Caudate nucleus (tissue), 63 donors: ENCODE measurements at places on chromosomes 16 and 17.

DNA sequence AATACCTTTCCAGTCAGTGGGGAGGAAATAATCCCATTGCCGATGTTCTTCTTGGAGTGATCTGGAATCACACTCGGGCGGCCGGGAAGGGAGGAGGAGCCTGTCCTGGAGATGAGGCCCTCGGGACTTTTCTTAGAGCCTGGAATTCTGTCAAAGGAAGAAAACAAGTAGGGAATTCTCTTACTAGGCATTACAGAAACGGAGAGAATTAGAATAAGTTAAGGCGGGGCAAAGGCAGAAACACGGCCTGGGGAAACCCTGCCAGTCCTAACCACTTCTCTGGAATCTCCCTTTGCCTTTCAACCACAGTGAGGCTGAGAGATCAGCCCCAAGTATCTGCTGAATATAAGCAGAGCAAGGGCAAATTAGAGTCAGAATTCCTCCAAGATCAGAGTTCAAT is 27.8 kb downstream of the USP36 start:
- no peak for DNase-seq

DNA sequence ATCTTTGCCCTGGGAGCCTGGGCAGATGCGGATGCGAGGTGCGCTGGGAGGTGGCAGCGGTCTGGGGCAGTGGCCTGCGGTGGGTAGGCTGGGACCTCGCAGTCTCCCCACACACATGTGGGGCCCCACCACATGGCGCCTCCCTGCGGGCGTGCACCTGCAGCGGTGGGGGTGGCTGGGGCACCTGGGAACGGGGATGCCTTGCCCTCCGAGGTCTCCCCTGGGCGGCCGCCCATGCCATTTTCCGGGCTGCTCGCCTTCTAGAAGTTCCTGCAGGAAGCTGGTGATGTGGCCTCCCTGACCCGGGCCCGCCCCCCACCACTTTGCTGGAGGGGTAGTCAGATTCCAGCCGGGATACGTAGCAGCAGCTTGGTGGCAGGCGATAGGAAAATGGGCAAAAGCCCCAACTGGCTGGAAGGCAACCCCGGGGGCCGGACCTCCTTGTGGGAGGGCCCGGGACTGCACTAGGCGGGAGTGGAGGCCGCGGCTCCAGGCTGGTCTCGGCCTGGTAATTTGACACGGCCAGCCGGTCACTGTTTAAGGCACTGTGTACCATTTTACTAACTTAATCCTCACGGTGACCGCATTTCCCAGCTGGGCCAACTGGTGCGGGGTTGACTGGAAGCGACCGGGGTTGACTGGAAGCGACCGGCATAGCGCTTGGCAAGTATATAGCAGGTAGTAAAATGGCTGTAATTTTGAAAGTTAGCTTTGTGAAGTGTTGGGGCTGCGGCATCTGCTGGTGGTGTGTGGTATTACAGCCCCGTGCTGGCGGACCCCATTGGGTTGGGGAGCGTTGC is 38.5 kb downstream of the IGF2BP1 start:
- no peak for DNase-seq

DNA sequence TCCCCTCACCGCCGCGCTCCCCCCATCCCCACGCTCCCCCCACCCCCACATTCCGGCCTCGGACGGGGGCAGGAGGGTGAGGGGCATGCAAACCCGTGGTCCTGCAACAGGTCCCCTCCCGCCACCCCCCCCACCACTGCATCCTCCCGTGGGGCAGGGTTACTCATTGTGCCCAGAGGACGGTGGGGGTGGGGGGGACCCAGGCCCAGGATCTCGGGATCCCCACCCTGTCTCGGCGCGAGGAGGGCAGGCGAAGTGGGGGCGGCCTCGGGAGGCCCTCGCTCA is 8.5 kb downstream of the SLC22A31 start:
- DNase-seq, result no peak

GRCh38 chr16:50166511-50167500 is 13.7 kb downstream of the TENT4B start:
- no peak for DNase-seq

- DNase-seq, result no peak
Observed at GRCh38 chr17:50063561-50064252, 7.8 kb downstream of the ITGA3 start.

GRCh38 chr16:3518292-3518985 is 17.6 kb downstream of the CLUAP1 start:
- no peak for DNase-seq

- no peak for DNase-seq
Observed at GRCh38 chr17:2338315-2338657, 985 bp downstream of the SGSM2 start.

DNA sequence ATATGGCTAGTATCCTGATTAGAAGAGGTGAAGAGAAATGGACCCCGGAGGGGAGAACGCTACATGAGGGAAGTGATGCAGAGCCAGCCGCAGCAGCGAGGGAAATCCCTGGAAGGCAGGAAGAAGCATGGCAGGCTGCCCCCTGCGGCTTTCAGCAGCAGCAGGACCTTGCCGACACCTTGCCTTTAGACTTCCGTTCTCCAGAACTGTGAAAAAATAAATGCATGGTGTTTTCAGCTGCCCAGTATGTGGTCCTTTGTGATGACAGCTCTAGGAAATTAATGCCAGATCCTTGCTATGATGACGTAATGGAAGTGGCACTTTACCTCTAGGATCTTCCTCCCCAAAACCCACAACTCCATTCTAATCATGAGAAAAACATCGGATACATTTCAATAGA is 9.7 kb upstream of the ZFP1 start:
- DNase-seq, result no peak

DNA sequence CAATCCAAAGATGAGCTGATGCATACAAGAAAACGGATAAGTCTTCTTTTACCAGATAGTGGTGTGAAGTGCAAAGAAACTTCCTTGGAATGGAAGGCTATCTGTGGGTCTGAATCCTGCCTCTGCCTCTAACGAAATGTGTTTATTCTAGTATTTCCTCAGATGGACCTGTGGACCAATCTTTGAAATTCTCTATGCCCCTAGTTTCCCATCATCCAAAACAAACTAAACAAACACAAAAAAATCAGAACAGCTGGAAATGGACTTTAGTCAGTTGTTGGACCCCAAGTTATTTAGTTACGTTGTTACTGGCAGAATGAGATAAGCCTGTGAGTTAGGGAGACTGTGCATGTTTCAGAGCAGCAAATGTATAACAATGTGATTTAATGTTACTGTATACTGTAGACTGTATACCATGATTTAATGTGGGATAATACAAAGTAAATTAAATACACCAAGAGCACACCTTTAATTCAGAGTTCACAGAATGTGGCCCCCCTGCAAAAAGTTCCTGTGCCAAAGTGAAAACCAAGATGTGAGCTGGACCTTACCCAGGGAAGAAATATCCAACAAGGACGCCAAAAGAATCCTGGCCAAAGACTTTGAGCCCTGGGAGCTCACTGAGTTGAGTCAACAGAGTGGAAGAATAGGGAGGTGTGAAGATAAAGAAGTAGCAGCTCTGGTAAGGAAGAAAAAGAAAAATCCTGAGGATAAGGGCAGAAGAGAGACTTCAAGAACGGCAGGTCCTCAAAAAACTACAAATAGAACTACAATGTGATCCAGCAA is 255.2 kb downstream of the CNTNAP4 start:
- DNase-seq, result no peak

GRCh38 chr17:2388020-2388682 is 12.7 kb downstream of the MNT start:
- DNase-seq, result no peak

DNA sequence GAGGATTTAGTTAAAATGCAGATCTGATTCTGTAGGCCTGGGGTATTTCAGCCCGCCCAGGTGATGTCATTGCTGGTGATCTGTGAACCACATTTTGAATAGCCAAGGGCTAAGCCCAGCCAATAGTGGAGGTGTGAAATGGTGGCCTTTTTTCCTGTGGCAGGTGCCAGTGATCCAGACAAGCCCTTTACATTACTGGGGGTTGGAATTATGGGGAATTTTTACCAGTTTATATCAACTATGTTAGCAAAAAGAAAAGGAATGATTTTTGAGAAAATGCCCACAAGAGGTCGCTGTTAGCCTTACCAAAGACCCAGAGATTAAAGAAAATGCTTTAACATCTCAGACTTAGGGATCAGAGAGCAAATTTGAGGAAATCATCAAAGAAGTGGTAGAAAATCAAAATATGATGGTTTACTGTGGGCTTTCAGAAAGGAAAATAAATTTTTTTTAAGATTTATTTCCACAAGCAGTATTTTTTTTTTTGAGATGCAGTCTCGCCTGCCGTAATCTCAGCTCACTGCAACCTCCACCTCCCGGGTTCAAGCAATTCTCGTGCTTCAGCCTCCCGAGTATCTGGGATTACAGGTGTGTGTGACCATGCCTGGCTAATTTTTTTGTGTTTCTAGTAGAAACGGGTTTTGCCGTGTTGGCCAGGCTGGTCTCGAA is 3.9 kb downstream of the VPS35L start:
- DNase-seq, result peak; percentile 28

- no peak for DNase-seq
Observed at GRCh38 chr17:50364715-50365114, 8.3 kb downstream of the MRPL27 start.

DNA sequence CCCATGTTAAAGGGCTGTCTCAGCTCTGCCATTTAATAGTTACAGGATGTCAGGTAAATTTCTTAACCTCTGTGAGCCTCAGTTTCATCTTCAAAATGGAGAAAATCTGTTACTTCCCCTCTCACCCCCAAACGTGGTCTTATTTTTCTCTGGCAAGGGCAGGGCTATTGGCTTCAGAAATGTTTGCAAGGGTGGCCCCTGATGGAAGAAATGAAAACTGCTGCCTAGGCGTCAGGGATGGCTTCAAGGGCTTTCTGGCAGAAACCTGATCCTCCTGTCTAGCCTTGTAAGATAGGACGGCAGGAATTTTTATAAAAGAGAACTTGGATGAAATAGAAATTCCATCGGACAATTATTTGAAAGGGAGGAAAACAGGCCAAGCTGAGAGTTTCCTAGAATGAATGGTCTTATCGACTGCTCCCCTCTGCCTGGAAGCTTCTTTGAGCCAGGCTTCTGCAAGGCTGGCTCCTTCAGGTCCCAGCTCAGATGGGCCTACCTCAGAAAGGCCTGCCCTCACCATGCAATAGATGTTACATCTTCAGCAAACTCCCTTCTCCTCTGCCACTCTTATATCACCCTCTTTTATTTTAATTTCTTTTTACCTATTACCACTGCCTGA is 43.0 kb upstream of the TANGO6 start:
- DNase-seq, result peak; percentile 13

- DNase-seq, result no peak
Observed at GRCh38 chr16:49596068-49596467, 222.5 kb downstream of the C16orf78 start.

DNA sequence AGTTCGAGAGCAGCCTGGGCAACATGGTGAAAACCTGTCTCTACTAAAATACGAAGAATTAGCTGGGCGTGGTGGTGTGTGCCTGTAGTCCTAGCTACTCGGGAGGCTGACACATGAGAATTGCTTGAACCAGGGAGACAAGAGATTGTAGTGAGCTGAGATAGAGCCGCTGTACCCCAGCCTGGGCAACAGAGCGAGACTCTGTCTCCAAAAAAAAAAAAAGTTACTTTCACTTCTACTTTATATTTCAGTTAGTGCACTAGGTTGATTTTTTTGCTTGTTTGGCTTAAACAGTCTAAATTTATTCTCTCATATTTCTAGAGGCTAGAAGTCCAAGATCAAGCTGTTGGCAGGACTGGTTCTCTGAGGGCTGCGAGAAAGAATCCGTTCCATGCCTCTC is 13.4 kb downstream of the CCDC102A start:
- no peak for DNase-seq
